ENCODE measurements at places on chromosomes 7 and 10. TPM values are rescaled to one million over a fixed set of nuclear protein-coding genes. Genes with fewer than 3 reads are reported as not detected.

DNA sequence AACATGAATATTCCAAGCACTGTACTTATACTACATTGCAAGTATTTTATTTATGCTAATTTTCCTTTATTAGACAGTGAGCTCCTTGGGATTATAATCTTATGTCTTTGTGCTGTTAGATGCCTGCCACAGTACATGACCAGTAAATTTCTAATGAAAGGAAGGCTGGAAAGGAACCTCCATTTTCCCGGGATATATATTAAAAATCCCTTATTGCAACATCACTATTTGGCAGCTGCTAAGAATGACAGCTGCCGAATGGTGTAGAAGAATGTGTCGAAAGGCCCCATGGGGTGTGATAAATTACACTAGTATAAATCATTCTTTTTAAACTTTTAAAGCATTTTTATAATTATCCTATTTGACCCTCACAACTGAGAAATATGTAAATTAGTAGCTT is 59.1 kb downstream of the TFAM start:
- DNase-seq: no peak

DNA sequence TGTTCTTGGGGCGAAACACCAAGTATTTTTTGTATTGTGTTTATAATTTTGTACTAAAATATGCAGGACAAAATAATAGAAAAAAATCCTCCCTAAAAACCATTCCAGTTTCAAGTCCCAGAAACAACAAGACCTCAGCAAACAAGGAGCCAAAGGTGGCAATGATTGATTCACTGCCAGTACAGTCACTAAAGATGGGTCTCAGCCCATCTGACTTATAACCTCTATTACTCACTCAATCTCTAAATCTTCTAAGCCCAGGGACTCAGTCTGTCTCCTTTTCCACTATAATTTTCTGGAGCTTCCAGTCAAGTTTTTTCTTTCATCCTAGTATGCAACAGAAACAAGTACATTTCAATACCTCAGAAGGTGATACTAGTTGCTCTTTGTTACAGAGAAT is 33.3 kb downstream of the SNX13 start:
- no peak for DNase-seq

GRCh38 chr10:43231523-43232078 is 35.3 kb downstream of the RASGEF1A start:
- DNase-seq: no peak

DNA sequence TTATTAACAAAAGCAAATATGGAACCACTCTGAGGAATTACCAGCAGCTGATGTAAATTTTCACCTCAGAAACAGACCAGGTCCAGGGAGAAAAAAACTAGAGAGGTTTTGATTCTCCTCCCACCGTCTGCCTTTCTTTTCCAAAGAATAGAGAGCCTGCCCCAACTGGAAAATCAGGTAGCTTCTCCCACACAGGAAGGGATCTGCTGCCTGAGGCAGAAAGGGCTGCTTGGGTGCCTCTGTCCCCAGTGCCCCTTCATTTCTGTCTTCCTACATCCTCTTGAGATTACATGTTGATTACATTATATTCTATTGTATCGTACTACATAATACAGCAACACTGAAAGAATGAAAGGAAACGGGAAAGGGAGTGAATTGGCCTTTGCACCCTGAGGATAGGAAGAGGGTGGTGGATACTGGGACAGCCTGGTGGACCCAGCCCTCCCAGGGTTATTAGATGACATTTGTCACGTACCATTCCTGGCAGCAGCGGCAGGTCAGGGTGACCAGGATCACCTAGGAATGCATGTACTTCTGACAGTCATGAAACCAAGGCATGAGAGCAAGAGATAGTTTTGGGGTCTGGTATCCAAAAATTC is 8.9 kb downstream of the ST8SIA6 start:
- DNase-seq: no peak

DNA sequence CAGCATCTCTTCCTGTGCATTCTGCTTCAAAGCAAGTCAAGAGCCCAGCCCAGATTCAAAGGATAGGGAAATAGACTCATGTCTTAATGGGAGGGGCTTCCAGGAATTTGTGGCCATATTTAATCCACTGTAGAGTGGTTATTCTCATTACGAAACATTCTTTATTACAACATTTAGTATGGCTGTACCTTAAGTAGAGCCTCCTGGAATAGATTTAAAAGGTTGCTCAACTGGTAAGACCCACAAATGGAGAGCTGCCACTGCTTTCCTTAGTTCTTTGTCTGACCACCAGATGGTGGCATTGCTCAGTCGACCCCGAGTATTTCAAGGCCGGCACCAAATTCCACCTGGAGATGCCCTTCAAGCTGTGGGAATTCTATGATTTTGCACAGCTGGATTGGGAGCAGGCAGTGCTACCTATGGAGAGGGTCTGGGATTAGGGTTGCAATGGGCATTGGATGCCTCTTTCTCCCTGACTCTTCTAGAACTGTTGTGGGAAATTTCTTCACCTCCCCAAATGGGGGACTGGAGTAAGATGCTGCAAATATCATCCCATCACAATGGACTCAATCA is 102.2 kb downstream of the RBM20 start:
- DNase-seq: peak; percentile 16

DNA sequence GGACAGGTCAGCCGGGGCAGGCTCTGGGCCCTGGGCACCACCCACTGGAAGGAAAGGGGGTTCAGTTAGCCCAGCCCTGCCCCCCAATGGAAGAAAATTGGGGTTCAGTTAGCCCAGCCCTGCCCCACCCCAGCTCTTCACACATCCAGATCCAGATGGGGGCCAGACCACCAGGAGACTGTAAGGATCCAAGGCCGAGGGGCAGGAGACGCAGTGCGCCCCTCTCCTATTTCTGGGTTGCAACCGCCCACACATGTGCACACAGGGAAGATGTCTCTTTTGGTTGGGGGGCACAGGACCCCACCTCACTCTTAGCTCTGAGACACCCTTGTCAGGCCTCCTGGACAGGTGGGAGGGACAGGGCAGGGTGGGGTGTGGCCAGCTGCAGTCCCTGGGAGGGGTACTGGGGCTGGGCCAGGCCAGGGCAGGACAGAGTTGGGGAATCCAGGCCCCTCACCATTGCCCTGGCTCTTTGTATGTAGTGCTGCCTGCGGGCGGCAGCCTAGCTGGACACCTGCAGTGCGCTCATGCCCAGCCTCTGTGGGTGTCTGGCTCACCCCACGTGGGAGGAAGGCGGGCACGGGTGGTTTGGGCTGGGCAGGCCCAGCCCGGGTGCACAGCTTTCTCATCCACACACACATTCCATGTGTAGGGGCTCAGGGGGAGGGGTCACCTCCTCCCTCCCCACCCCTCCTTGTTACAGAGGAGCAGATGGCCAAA is 141.2 kb downstream of the LHPP start:
- no peak for DNase-seq

DNA sequence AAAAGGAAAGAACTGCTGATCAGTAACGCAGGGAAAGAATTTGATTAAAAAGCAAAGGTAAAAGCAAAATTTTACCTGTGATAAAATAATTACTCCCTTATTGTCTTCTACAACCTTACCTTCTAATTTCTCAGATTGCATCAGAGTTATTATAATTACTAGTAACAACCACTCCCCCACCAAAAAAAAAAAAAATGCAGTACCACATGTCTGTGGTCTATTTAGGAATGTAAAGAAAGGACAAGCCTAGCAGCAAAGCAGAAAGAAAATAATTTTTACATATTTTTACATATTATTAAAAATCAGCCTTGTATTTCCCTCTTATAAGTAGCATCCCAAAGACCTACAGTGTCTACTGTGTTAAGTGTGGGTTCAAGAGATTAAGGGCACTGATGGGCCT is 430.4 kb downstream of the TFEC start:
- no peak for DNase-seq

DNA sequence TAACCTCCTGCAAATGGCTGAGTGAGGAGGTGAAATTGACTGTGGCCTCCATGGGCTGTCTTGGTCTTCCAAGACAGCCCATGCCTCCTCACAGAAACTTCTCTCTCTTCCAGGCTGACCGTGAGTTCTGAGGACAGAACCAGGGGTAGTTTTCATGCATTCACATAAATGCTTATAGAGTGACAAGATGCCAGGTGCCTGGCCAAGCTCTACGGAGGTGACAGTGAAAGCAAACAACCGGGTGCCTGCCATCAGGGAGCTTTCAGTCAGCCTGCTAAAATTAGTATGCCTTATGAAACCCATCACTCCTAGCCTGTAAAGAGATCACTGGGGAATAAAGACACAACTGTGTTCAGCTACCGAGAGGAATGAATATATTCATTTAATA is 919 bp upstream of the RHOBTB1 start:
- no peak for DNase-seq

DNA sequence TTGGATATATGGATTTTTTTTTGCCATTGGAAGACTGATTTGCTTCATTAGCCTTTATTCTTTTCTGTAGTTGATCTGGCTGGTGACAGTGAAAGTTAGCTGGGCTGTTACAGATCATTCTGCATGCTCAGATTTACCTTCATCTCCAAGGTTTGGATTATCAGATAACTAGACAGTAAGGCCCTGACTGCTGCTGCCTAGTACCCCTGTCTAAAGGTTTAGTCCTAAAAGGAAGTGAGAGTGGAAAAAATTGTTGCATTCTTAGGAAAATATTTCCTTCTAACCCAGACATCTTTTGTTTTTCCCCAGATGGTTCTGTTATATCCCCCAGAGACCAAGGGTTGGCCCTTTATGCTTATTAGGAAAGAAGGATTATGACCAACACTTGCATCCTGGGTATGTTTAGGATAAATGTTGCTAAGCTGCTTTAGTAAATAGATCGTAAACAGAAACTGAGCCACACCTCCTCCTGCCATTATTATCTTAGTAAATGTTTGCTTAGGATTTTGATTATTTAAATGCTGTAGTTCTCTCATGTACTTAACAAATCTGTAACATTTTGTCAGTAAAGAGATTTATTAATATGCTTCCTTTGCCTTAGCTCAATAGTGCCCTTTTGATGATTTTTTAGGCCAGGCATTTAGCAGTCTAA is 44.4 kb downstream of the MCU start:
- no peak for DNase-seq

DNA sequence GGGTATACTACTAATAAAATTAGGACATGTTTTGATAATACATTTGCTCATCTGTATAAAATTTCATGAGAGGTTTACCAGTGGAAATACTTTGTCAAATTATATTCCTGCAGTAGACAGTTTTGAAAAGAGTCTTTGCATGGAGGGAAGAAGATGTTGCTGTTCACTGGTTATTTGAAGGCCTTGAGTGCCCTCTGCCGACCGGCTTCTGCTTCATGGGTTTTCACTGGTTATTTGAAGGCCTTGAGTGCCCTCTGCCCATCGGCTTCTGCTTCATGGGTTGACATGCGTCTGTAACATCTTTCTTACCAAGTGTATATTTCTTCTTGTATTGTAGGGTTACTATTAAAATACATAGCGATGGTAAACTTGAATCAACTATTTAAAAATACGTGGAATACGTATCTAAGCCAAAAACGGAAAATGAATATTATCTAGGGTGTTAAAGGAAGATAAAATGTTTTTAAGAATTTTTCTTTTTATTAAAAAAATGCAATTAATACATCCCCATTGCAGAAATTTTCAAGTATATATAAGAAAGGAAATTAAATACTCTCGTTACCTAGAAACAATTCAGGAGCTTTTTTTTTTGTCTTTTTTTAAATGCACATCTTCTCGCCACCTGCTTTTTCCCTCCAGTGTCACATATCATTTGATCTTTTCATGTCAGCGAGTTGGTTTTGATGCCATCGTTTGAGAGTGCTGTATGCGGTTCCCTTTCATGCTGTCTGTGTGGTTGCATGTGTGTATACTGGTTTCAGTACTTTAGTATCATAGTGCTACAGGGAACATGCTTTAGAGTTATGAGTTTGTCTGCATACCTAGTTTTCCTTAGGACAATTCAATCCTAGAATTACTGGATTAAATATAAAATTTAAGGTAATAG is 73.4 kb downstream of the SHH start:
- DNase-seq: peak; percentile 66

- no peak for DNase-seq
Observed at GRCh38 chr10:123556736-123557135, 109.4 kb upstream of the GPR26 start.

DNA sequence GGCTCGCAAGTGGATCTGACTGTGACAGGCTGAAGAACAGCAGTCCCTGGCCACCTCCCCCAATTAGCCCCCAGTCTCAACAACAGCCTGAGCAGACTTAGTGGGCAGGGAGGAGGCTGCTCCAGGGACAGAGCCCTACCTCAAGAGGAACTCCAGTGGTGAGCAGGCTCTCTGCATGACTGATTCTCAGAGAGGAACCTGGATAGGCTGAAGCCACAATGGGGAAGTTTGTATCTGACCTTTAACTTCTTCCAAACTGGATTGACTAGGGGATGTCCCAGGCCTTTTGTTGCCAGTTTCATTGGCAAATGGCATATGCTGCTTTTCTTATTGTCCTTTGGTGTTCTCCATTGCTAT is 93.0 kb downstream of the ARHGAP22 start:
- no peak for DNase-seq

DNA sequence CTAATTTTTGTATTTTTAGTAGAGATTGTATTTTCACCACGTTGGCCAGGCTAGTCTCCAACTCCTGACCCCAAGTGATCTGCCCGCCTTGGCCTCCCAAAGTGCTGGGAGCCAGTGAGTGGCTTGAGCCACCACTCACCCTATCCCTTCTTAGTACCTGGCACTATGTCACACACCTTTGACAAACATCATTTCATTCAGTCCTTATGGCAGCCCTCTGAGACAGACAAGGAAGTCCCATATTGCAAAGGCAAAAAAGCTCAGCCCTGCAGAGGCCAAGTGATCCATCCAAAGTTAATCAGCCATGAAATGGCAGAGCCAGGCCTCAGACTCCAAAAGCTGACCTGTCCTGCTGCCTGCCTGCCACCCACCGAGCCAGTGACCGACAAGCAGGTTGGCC is 39.9 kb upstream of the ECHDC3 start:
- DNase-seq: no peak

DNA sequence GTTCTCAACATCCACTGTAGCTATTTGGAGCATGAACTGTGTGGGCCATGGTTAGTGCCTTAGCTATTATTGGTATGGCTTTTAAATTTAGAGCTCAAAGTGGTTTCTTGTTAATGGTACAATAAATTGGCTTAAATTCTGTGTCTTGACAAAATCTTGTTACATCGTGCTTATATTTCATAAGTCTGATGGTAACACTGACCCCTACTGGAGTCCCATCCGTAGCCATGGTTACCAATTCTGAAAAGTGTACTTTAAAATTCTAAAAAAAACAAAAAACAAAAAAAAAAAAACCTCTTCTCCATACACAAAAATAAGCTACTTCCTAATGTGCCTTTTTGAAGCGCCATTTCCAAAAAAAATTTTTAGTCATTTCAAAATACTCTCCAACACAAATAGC is 6.4 kb upstream of the RPP30 start:
- DNase-seq: no peak

DNA sequence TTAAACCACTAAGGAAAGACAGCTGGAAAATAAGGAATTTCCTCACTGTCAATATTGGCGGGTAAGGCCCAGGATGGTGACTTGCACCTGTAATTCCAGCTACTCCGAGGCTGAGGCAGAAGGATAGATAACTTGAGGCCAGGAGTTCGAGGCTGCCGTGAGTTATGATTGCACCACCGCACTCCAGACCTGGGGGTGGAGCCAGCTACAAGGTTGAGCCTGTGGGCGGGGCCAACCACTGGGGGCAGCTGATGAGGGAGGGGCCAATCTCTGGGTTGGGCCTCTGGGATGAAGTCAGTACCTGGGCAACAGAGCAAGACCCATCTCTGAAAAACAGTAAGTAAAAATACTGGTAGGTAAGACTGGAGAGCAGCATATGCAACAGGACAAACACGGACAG is 80.1 kb upstream of the ADO start:
- no peak for DNase-seq

The THSD7A gene
- total RNA-seq: 41.0 TPM

The SEMA3C gene
- 289 TPM for total RNA-seq

The UTF1 gene
- not detected for total RNA-seq

The TMEM176B gene
- total RNA-seq: 2.3 TPM

The HMX2 gene
- total RNA-seq: not detected

The TAS2R3 gene
- total RNA-seq: 2.5 TPM

The HKDC1 gene
- 2.3 TPM for total RNA-seq

The SPDYE5 gene
- not detected for total RNA-seq

The CCDC3 gene
- 12.8 TPM for total RNA-seq

Measured in occipital lobe (tissue), 3 donors.